ENCODE measurements at places on chromosomes 3 and 15.

DNA sequence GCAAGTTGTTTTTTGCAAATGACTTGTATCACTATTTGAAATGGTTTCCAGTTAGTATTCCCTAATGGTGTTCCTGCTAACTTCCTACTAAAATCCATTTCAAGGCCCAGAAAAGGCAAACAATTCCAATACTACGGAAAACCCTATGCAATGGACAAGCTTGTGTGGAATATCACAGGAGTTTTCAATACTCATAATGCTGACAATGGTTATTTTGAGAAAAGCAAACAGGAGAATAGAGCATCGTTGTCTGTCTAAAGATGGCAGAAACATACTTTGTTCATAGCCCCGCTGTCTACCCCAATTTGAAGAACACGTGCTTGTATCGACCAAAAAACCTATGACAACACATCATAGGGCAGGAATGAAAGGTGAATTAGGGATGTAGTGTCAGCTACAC lies 327.9 kb downstream of the CHST2 start:
- no peak for DNase-seq

GRCh38 chr3:111035316-111035715 lies 36.3 kb upstream of the NECTIN3 start:
- no peak for DNase-seq

- DNase-seq = no peak
These were observed 17.1 kb upstream of the GCNT3 start for GRCh38 chr15:59594493-59594942.

DNA sequence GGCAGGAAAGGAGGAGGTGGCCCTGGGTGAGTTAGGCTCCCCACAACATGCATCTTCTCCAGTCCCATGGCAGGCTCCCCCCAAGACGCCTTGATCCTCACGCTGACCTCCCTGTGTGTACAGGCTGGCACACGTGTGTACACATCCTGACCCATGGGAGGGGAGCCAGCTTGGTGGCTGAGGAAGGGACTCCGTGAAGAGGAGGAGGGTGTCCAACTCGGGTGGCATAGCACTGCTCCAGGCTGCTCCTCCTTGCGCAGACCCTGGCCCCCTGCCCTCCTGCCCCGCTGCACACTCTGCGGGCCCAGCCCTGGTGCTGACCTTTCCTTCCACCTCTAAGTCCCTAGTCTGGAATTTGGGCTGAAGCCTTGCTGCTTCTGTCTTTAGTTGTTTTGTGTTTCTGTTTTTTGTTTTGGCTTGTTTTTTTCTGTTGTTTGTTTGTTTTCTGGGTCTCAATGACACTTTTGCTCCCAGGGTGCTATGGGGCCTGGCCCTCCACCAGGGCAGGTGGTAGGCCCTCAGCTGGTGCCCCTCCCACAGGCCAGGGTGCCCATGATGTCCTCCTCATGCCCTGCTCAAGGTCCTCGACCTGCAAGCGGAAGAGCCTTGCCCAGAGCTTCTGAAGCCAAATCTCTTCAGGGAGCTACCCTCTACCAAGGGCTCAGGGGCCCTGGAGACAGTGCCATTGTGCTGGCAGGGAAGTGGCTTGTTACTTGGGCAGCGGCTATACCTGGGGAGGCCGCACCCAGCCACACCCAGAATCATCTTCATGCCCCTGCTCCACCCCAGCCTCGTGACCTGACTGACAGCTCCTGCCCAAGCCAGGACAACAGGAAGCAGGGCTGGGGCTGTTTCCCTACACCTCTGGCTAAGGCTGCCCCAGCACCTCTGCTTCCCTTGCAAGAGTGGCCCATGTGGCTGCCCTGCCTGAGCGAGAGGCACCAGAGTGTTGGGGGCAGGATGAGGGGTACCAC lies 5.1 kb downstream of the EPHB3 start:
- no peak for DNase-seq

- no peak for DNase-seq
These were observed 94.5 kb downstream of the CFAP20DC start for GRCh38 chr3:58955308-58955707.

GRCh38 chr15:23687143-23687470 lies at the start of gene NDN:
Gene NDN, minus strand, starts transcription at chr15:23687305. Its CDS starts 88 bp downstream, at chr15:23687217.
- peak; percentile 62 for DNase-seq

DNA sequence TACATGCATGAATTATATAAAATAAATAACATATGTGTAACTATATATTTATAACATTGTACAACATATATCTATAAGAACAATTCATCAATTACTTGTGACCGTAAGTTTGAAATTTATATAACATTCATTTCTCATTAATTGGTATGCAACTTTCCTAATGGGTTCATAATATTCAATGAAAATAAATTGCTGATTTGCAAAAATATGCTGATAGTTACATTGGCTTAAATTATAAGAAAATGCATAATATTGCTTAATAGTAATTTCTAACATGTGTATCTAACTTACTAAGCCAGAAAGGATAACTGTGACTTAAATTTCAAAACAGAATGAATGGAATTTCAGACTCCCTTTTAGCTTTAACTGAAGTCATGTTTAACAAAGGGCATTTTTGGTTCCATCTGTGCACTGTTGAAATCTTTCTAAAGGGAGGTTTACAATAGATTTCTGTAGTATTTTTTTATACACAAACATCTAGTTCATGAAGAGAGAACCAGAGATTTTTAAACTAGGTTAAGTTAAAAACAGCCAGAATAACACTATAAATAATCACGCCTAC lies 310.9 kb downstream of the TBC1D5 start:
- no peak for DNase-seq

GRCh38 chr15:51688863-51689262 lies 7.6 kb downstream of the SCG3 start:
- DNase-seq = no peak

DNA sequence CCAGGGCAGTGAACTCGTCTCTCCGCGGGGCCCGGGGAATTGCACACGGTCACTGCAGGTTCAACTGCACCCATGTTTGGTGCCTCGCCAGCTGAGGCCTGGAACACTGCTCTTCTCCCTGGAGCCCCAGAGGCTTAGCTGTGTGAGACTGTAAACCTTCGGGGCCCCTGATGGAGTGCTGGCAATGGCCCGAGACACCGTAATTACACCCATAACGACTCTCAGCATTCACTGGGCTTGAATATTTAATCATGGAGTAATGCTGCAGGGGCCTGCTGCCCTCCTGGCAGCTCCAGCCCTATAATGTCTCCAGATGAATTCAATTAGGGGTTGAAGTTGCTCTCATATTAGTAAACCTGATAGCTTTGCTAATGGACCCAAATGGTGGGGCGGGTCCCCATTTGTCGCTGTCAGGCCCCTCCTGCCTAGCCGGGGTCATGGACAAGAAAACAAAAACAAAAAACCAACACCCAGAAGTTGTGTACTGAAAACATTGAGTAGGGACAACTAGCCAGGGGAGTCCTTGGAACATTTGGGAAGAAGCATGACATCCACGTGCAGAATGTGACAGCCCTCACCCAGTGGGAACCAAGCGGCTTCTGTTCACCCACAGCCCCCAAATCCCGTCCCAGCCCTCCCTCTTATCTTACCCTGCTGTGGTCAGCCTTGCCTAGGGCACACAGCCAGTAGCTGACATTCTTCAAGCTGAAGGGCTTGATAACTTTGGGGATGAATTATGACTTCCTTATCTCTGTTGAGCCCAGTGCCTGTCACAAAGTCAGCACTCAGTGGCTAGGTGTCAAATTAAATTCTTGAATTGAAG lies 74.3 kb upstream of the SCN5A start:
- DNase-seq = no peak

- DNase-seq = no peak
These were observed 60.4 kb upstream of the SLC2A2 start for GRCh38 chr3:171086914-171087313.

- no peak for DNase-seq
These were observed 237.8 kb upstream of the GADL1 start for GRCh38 chr3:31132132-31132769.

- DNase-seq = no peak
These were observed 7.9 kb upstream of the BNC1 start for GRCh38 chr15:83292317-83292716.

DNA sequence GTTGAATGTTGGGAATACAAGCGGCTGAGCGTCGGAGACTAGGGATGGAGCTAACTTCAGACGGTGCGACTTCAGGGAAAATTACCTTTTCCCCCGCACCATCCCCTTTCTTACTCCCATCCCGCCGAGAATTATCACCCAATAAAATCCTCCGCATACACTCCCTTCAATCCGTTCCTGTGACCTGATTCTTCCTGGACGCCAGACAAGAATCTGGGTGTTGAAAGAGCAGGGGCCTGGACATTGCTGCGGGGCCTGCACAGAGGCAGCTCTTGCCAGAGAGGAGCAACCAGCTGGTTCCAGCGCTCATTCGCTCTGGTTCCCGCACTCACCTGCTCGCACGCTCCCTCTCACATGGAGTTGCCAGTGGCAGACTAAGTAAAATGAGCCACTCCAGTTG lies 241.9 kb downstream of the ALCAM start:
- DNase-seq = no peak

DNA sequence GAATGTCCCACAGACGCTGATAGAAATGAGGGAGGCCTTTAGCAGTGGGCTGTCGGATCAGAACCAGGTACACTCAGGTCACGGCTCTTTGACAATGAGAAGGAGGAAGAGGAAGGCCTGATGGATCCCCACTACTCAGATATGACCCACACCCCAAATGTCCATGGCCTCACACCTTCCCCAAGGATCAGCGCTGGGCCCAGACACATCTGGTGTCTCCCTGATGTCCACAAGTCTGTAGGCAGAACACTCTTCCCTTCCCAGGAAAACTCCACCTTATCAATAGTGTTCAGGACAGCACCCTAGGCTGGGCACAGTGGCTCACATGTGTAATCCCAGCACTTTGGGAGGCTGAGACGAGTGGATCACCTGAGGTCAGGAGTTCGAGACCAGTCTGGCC lies 33.3 kb upstream of the SFMBT1 start:
- no peak for DNase-seq

- DNase-seq = no peak
These were observed 40.6 kb upstream of the BCL2A1 start for GRCh38 chr15:80011596-80011995.

DNA sequence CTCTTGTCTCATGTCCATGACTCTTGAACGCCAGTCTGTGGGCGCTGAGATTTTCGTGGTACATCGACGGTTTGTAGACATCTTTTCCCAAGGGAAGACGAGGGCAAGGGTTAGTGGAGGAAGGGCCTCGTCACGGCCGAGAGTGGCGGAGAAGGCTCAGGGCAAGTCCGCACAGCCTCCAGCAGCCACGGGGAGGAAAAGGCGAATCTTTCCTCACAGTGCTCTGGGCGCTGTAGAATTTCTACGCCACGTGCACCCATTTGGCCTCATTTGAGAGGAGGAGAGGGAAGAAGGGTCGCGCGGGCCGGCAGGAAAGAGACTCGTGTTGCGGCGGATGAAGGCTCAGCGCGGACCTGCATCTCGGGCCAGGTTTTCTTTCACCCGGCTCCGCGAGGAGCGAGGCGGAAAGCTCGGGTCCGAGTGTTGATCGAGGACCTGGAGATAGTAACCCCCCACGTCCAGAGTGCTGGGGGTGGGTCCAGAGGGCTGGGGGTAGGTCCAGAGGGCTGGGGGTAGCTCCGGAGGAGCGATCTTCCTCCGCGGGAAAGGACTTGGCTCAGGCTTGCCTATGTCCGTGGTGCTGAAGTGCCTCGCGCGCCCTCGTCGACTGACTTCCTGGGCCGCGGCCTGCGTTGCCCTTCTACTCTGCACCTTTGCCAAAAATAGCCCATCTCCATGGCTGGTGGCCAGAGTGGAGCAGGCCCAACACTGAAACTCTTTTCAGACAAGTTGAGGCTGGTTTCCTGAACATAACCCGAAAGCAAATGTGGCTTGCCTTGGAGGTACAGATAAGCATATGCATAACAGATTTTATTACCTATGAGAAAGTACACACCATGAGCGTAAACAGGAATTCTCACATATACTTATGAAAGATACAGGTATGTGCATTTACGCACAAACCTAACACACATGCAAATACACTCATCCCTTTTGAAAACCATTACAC lies 1.1 kb downstream of the SLC35G2 start:
- peak; percentile 57 for DNase-seq

GRCh38 chr3:144480416-144480919 lies 508.8 kb downstream of the DIPK2A start:
- DNase-seq = no peak

GRCh38 chr3:157310329-157311052 lies 126.2 kb upstream of the PTX3 start:
- no peak for DNase-seq

- DNase-seq = no peak
These were observed 407.3 kb upstream of the CBLB start for GRCh38 chr3:106276151-106276550.

DNA sequence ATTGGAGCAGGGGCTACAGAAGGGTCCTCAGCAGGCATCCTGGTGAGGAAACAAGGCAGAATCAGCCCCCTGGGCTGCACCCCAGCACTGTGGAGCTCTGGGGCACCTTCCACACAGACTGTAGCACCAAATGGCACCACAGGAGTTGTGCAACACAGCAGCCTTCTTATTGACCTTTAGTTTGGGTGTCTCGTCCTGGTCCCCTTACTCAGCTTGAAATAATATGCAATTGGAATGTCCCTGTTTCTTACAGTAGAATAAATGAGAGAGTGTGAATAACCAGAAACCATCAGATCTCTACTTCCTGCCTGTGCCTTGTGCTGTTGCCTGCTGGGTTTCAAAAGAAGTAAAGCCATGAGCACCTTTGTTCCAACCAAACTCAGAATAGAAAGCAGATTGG lies 44.5 kb downstream of the RPLP1 start:
- no peak for DNase-seq

DNA sequence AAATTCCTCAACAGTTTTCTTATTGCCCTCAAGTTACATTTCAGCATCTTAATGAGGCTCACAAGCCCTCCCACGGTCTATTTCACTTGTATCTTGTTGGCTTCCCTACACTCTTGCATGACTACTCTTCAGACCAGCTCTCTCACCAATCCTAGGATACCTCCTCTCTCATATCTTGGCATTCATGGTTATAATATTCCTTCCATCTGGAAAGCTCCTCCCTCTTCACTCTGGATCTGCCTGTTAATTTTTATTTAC lies 8.5 kb upstream of the CCDC80 start:
- DNase-seq = no peak

DNA sequence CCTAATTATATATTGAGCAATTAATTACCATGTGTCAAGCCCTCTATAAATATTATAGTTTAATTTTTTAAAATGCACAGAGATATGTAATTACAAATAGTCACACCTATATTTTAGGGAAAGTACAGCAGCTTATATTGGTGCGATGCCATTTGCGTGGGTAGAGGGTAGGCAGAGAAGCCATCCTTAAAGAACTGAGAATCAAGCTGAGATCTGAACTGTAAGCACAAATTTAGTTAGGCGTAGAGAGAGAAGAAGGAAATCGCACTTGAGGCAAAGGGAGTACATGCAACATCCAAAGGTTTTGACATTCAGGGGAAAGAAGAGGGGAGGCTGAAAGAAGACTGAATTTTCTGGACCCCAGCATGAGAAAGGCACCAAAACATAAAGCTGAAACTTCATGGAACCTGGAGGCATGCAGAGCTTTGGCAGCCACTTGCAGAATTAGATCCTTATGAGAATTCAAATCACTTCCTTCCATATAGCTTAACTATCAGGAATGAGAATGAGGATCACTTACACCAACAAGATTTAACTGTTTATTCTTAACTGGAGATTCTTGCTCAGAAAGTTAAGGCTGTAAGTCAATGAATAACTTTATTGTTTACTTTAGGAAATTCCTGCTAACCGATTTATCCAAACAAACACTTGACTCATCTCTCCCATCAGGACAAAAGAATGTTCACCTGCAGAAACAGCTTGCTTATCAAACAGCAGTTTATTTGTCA lies 114.3 kb downstream of the TGFBR2 start:
- DNase-seq = no peak

GRCh38 chr3:101809178-101810021 lies 30.4 kb downstream of the NXPE3 start:
- DNase-seq = no peak

GRCh38 chr15:91412138-91412928 lies 312.3 kb downstream of the SV2B start:
- no peak for DNase-seq
